ENCODE measurements at places on chromosomes 13 and 19.

DNA sequence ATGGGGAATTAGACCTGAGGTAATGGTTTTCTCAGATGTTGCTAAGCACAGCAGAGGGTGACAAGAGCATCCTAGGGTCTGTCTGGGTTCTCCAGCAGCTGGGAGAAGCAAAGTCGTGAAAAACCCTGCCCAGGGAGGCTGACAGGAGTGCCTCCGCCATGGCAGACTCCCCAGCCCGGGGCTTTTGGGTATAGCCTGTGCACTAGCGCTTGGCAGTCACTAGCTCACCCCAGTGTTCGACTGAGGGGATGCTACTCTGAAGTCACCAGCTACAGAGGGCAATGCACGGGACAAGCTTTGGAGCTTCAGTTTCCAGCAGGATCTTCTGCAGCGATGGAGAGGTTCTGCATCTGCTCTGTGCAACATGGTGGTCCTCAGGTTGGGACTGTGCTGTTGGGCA is 87.5 kb downstream of the ING1 start:
- no peak for DNase-seq

GRCh38 chr13:52374389-52374788 is 31.6 kb downstream of the THSD1 start:
- no peak for DNase-seq

- no peak for DNase-seq
These were observed 26.7 kb downstream of the ZNF850 start for GRCh38 chr19:36745870-36746269.

DNA sequence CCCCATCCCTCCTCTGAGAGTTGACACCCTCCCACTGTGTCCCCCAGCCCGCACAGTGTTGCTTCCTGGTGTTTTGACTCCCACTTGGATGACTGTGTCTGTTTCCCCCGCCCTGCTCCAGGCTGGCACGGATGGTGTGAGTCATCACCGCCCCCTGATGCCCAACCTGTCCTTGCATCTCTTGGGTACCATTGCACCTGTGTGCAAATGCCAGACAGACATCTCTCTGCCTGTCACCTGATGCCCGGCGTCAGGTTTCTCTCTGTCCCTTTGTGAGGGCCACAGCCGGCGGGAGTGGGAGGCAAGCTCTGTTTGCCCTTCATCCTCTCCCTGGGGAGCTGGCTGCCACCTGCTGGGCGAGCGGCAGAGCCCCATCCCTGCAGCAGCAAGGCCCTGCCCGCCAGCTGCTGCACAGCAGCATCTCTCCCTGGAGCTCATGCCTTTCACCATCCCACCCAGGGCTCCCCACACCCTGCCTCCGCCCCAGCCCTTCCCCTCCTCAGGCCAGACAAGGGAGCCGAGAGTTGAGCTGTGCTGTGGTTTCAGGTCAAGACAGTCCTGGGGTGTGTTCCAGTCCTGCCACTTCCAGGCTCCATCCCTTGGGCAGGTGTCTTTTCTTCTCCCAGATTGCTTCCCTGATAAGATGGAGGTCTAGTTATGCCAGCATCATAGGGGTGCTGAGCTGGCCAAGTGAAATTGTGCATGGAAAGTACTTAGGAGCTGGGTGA is 29.7 kb downstream of the NKPD1 start:
- no peak for DNase-seq

DNA sequence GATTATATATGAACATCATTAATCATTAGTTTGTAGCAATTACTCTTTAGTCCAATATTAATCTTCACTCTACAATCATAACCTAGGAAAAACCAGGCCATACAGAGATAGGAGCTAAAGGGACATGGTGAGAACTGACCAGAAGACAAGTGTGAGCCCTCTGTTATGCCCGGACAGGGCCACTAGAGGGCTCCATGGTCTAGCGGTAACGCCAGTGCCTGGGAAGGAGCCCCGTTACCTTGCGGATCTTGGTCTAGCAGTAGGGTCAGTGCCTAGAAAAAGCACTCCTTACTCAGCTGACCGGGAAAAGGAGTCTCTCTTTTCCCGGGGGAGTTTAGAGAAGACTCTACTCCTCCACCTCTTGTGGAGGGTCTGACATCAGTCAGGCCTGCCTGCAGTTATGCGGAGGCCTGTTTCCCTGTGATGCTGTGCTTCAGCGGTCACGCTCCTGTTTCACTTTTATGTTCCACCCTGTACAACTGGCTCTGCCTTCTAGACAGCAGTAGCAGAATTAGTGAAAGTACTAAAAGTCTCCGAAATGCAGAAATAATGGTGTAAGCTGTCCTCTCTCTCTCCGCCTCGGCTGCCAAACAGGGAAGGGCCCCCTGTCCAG is 13.8 kb downstream of the OR7D4 start:
- peak; percentile 49 for DNase-seq

- no peak for DNase-seq
These were observed 179.1 kb downstream of the RBM26 start for GRCh38 chr13:79226938-79227337.

DNA sequence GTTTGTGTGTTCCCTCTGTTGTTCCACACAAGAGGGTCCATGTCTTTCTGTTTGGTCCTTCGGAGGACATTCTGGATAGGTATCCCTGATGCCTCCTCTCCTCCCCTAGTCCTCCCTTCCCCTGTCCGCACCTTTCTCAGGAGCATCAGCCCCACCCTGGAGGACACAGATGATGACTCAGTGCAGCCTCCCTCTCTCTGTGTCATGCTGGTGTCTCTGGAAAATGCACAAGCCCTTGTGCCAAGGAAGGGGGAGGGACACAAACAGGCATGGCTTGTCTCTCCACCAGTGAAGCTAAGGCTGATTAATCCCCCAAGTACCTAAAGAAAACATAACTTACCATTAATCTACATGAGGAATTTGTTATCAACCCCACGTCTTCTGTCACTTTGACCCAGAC is 16.2 kb upstream of the TNFRSF19 start:
- no peak for DNase-seq

GRCh38 chr19:19004144-19004543 is 29.2 kb downstream of the SUGP2 start:
- no peak for DNase-seq

DNA sequence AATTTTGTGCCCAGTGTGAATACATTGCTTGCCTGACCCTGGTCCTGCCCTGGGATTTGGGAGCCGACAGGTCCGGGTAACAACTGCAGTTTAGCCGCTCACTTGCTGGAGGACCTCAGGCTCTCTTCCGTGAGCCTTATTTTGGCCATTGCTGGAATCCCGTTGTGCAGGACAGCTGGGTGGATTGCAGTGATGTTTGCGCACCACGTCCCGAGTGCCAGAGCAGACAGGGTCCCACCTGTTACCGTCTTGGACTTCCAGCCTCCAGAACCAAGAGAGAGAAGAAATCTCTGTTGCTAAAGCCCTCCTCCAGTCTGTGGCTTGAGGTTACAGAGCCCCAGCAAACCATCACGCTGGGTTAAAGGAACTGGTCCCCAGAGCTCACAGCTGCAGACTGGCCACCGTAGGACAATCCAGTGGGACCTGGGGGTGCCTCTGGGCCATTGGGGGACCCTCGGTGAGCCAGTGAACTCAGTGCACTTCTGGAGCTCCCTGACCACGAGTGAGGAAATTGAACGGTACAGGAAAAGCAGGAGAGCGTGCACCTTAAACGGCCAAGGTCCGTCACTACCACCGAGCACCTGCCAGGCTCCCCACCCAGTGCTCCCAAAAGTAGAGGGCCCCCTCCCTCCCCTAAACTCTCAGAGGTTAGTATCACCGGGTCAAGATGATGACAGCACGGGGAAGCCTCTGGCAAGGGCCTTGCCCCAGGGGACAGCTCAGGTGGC is 92.9 kb downstream of the GNG7 start:
- no peak for DNase-seq

DNA sequence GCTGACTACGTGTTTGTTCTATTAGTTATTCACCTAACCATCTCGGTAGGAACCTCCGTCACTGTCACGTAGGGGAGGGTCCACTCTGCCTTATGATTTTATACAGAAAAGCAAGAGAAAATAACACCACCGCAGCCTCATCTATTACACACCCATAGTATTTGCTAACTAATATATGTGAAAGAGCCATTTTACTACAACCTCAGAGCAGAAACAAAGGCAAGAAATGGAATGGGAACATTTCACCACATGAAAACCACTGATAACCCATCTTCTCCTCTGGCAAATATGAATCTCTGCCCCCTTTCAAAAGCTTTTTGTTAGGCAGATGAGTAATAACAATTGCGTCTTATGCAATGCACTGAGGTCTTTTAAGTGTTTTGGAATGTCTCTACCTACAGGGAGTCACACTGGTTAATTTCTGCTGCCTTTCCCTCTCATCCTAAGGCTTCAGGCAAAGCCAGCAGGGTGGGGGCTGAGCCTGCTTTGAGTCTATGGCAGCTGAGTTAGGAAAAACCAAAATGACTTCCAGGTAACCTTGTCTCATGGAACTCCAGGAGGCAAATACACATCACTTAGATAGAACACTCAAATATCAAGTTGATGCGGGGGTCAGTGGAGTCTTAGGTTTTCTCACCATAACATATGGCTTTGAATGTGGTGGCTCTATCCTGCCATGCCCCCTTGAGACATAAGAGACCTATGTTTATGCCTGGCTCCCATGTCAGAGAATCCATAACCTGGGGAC is 15.0 kb downstream of the TSHZ3 start:
- DNase-seq: no peak

All from GM20000 (cell line).